ENCODE measurements at places on chromosomes 16 and 17.

DNA sequence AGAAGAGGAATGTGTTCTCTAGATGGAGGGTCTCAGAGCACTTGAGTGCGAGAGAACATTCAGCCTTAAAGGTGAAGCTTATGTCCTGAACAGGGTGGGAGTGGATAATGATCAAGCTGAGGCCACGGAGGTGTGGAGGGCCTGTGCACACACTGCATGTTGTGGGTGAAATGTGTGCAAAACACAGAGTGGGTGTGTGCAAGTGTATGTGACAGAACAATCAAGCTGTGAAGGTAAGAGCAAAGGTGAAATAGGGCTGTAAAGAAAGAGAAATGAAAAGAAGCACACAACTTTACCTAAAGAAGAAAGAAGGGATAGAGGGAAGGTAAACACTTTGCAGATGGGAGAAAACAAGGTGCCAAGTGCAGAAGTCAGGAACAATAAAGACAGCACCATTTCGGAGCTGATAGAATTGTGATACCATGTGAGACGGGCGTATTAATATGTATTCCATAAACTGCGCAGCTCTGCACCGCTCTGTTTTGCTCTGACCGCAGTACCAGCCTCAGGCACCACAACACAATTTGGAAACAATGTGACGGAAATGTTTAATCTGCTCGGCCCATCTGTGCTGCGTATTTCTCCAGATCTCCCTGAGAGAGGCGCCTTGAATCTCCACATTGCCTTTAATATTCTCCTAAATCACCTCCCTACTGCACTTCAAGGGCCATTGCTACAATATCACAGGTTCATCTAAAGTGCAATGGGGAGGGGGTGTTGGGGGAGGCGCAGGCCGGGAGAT, 40.6 kb downstream of the SNX11 start:
- no peak for DNase-seq

DNA sequence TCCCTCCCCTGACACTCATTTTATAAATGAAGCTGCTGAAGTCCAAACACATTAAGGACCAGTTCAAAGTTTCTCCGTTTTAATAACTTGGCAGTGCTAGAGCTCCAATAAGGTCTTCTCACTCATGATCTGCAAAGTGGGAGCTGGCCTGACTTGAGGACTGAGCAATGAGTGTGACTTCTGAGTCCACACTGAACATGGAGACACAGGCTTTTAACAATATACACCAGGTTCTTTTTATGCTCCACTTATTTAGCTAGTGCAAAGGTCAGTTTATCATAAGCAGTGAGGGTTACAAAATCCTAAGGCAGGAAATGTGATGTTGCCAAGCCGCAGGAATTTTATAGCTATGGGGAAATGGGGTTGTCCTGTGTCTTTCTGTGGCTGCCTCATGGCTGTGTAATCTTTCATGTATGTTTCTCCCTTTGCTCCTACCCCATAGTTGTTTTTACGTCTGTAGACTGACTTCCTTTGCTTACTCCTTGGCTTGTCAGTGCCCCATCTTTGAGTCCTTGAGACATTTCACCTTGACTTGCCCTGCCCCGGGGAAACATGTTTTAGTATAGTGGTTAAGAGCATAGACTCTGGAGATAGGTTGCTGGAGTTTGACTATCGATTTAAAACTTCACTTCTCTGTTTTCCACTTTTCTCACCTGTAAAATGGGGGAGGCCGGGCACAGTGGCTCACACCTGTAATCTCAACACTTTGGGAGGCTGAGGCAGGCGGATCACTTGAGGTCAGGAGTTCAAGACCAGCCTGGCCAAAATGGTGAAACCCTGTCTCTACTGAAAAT, 12.2 kb upstream of the MMD start:
- peak; percentile 89 for DNase-seq

DNA sequence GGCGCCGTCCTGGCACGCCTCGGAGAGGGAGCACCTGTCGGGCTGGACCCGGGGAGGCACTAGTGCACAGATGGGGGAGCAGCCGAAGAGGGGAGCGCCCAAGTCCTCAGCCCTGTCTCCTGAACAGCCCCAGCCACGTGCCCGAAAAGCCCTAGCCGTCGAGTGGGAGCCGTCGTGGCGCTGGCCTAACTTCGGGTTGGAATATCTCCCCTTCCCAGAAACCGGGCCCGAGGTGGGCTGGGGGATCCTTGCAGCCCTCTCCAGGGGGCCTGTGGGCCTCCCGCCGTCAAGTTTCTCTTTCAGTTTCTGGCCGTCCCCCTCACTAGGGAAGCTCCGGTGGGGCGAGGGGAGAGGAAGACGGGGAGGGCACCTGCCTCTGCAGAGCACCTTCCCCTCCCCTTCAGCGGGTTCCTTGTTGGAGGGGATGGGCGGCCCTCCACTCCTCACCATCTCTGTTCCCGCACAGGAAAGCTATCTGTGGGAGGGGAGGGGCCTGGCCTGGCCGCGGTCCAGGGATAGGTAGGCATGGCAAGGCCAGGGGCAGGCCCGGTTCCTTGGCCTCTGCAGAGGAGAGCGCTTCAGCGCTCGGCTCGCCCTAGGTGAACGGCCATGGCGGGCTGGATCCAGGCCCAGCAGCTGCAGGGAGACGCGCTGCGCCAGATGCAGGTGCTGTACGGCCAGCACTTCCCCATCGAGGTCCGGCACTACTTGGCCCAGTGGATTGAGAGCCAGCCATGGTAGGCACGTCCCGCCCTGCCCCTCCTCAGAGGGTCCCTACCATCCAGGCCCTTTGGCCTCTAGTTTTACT, 709 bp downstream of the STAT5A start:
- no peak for DNase-seq

GRCh38 chr16:27515874-27516353, 33.8 kb downstream of the GTF3C1 start:
- DNase-seq, result peak; percentile 15

Measured in adipocyte (in vitro differentiated cells).